Adrenal gland (tissue), 19 donors: ENCODE measurements at places on chromosomes 7 and 10. TPM values are rescaled to one million over a fixed set of nuclear protein-coding genes. Genes with fewer than 3 reads are reported as not detected.

Gene HOXA1
- 0.97 TPM for polyA plus RNA-seq

Gene FBXL15
- polyA plus RNA-seq = 25.5 TPM

Gene HDAC9
- polyA plus RNA-seq = 8.1 TPM

DNA sequence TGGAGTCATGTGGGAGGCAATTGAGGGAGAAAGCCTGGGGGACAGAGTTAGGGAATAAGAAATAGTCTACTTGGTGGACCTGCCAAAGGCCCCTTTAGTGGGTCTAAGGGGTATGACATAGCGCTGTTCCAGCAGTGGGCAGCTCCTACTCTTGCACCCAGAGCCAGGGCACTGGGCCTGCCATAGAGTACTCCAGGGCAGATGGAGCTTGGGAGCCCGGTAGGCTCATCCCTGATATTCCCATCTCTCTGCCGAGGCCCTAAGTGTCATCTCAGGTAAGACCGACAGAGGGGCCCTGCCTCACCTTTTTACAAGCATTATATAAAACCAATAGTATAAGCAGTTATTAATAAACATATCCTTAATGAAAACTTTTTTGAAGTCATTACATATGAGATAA, 9.6 kb downstream of the SAMD9L start:
- H3K27me3 ChIP-seq = no peaks in the 10 kb centered on the region
- H3K36me3 ChIP-seq = peaks cover 30% of the 10 kb centered on the region
- DNase-seq = no peak

DNA sequence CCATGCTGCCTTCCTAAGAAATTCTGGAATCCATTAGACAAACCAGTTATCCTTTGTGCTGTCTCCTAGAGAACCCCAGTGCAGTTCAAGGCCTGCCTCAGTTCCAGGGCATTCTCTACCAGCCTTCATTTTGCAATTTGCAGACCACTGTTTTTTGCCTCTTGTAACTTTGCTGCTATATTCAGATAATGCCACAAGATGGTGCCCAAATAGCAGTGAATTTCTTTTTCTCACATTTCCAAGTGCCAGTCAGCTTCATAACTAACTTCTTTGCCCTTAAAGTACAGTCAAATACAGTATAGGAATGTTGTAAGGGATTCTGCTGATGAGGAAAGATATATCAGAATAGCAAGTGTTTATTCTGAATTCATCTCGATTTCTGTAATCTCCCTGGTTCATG, 25.2 kb downstream of the LOXL4 start:
- no peak overlapping the region for H3K27ac ChIP-seq
- no peaks in the 10 kb centered on the region for H3K4me1 ChIP-seq
- no peak for DNase-seq
- no peaks in the 10 kb centered on the region for H3K27me3 ChIP-seq
- no peak overlapping the region for H3K4me3 ChIP-seq
- peaks cover 21% of the 10 kb centered on the region for H3K36me3 ChIP-seq

- peak; percentile 64 for DNase-seq
- no peak overlapping the region for H3K27ac ChIP-seq
- peaks cover 3% of the 10 kb centered on the region for H3K4me1 ChIP-seq
- H3K4me3 ChIP-seq = no peak overlapping the region
Measured at GRCh38 chr7:128381161-128381821, 19.8 kb upstream of the PRRT4 start.

- H3K27me3 ChIP-seq = no peaks in the 10 kb centered on the region
- H3K27ac ChIP-seq = peak overlapping the region; percentile 83
- H3K4me1 ChIP-seq = peaks cover 17% of the 10 kb centered on the region
- H3K36me3 ChIP-seq = no peaks in the 10 kb centered on the region
Measured at GRCh38 chr10:24900888-24901685, 51.3 kb downstream of the PRTFDC1 start.
